ENCODE measurements at places on chromosomes 3 and 15.
A peak's percentile ranks its signal among the peaks of the same experiment; 100 is the strongest.

DNA sequence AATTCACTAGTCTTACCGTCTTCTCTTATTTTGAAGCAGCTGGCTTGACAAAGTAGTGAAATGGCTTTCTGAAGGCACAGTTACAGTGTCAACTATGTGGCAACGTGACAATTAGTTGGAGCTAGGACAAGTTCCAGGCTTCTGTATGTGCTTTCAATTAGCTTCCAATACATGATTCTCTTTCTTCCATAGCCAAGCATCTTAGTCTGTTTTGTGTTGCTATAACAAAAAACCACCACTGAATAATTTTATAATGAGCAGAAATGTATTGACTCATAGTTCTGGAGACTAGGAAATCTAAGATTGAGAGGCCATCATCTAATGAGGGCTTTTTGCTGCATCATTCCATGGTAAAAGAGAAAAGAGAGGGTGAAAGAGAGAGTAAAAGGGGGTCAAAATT, 365.1 kb upstream of the PLSCR5 start:
- DNase-seq, result no peak

DNA sequence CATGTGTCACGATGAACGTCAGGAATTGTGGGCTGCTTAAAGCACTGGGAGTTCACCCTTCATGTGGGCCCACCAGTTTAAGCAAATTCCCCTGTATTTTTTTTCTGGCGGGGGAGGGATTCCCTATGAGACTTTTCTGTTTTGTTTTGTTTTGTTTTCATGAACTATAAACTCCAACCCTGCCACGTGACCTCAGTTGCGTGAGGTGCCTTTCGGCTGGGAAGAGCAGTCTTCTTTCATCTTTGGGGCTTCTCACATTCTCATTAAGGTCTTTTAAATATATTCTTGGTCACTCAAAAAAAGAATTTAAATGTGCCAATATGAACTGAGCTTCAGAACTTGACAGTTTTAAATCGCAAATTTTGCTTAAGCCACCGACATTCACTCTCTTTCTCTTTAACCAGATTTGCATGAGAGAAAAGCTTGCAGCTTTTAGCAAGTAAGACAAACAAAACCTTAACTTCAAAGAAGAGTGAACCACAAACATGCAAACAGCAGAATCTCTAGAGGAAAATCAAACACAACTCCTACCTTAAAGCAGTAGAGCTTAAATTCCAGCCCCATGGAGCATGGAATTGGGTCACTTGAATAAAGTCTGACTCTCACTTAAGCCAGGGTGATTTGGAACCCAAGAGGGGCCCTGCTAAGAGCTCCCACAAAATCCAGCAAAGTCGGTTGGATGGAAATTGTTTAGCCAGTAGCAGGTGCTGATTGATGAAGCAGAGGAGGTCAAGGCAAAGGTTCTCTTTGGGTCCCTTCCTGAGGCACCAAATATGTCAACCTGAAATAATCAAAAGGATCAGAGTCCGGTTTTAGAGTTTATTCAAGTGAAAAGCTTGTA, 699.8 kb upstream of the GBE1 start:
- DNase-seq, result no peak

DNA sequence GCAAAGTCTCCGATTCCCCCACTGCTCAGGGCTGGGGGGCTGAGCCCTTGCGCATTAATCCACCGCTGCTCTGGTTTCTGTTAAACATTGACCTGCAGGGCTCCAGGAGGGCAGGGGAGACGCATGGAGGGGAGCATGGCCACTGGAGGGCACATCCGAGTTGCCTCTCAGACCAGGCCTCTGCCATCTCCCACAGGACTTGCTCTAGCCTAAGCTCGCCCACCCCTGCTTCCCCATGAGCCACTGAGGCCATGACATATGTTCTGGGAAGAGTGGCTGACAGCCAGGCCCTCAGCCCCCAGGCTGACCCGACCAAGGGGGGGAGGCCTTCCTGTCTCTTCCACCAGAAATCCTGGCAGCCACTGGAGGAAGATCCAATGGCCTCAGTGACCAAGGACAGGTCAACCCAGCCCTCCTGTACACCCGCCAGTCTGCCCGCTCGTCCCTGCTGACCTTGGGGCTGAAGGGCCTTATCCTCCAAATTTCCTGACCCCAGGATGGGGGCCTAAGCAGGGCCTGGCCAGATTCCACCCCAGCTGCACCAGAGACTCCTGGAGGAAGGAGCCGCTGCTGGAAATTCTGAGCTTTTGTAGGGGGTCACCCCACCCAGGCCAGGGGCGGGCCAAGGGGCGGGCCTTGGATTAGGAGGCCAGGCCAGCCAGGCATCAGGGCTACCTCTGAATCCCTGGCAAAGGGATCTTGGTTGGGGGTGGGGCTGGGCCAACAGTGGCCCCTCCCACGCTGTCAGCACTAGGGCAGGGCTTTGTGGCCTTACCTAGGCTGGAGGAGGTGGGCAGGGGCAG, at the start of gene HYAL1:
Gene HYAL1 (minus strand): TSS at position 562 of the 803 bp plus-strand sequence. CDS start 618 bp downstream, outside the sequence.
- no peak for DNase-seq

- peak; percentile 67 for DNase-seq
Observed at GRCh38 chr3:49671291-49672288, 2.6 kb upstream of the APEH start.

DNA sequence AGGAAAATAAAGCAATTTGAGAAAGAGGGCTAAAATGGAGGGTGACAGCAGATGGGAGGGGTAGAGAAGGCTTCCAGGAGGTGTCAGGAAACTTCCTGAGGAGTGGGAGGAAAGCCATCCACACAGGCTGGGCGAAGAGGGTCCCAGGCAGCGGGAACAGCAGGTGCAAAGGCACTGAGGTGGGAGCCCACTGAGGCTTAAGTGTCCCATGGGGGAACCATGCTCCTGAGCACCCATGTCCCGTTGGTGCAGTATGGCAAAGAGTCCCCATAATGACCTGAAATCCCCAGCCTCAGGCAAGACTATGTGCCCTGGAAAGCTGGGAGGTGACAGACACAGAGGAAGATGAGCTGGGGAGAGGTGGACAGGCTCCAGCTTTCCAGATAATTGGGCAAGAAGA, 30.0 kb downstream of the CFAP100 start:
- DNase-seq, result no peak

DNA sequence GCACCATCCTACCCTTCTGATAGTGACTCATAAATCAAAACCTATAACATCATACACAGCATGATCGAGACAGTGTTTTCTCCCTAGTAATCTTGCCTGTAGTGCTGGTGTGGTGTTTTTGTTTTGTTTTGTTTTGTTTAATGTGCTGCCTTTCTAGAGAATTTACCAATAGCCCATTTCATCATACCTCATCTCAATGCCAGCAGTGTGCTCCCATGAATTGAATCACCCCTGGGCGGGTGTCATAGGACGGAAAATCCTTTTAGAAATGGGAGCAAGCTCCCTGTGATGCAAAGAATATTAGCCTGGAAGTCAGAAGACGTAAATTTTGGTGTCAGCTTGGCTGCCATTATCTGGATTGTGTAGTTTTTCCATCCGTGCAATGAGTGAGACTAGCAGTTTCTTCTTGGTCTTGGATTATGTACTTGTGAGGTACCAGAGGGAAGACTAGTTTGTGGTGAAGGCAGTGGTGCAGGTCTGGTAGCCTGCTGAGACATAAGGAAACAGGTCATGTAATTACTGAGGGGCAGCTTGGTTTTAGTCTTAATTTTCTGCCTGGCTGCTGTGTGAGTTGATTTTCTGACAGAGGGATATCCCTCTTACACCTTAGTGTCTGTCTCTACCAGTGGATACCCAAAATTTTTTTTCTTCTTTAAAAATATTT, 29.9 kb downstream of the IGSF10 start:
- no peak for DNase-seq

DNA sequence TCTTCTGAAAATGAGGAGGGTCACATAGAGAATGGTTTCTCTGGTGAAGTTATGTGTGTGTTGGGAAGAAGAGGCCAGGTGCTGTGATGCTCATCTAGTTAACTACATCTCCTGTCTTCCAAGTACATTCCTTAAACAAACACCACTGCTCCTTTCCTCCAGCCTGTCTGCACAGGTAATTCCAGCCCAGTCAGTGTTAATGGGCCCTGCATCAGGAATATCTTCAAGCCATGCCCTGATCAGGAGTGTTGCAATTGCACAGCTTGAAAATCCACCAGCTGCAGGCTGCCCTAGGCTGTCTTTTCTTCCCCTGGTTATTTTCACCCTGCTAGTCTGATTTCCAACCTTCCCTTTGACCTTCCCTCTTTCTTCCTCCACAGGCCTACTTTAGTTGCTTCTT, 41.9 kb upstream of the LMOD3 start:
- DNase-seq, result no peak

GRCh38 chr3:144270100-144270499, 298.5 kb downstream of the DIPK2A start:
- DNase-seq, result no peak
